Sigmoid colon (tissue), 7 donors: ENCODE measurements at places on chromosomes 7 and 10. TPM values are rescaled to one million over a fixed set of nuclear protein-coding genes. Genes with fewer than 3 reads are reported as not detected.

GRCh38 chr7:142542942-142543341 is 206.3 kb upstream of the PRSS1 start:
- no peak for DNase-seq

DNA sequence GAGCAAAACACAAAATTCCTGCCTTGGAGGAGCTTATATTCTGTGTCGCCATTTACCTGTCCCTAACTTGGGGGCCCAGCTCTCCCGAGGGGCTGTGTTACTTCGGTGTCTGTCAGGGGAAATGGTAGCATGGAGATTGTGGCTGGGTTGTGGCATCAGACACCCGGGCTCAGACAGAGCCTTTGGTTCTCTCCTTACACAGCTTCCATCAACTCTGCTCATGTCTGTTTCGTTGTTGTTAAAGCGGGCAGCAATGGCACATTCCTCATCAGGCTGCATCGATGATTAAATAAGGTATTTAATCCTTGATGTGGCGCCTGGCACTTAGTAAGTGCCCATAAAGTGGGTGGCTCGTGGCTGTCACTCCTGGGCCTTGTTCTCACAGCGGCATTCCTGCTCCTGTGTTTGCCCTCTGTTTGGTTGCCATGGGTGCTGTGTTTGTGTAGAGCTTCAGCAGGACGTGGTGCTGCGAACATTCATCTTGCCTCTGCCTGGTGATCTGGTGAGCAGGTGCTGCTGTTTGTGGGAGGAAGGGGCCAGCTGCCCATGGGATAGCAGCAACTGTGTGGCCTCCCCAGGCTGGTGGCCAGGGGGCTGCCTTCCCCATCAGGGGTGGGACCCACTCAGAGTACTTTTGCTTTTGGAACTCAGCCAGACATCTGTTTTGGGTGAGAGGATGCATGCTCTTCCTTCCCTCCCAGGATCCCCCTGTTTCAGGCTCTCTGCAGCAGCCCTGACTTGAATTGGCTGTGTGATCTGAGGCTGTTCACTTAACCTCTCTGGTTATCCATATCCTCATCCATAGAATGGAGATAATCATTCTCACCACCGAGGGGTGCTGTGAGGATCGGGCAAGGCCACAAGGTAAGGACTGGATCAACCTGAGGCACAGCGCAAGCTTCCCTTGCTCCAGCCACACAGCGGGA is 207.2 kb upstream of the SVIL start:
- peak; percentile 96 for DNase-seq

GRCh38 chr7:31763548-31763947 is 76.5 kb downstream of the PPP1R17 start:
- DNase-seq, result no peak

DNA sequence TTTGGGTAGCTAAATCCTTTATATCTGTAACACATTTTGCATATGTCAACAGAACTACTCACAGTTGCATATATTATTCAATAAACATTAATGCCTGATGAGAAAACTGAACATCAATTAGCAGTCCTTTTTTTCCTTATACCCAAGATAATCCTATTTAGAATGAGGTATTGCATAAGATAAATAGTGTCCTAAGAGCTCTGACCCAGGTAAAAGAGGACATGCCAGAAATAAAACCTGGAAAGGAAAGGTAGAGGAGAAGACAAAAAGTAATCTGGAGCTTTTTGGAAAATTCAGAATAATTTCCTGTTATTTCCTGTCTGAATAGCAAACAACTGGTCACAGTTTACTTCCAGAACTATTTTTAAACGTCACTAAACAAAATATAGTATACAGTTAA is 204.4 kb downstream of the PLXDC2 start:
- DNase-seq, result no peak

- DNase-seq, result no peak
Observed at GRCh38 chr10:81725851-81726250, 149.1 kb upstream of the NRG3 start.

DNA sequence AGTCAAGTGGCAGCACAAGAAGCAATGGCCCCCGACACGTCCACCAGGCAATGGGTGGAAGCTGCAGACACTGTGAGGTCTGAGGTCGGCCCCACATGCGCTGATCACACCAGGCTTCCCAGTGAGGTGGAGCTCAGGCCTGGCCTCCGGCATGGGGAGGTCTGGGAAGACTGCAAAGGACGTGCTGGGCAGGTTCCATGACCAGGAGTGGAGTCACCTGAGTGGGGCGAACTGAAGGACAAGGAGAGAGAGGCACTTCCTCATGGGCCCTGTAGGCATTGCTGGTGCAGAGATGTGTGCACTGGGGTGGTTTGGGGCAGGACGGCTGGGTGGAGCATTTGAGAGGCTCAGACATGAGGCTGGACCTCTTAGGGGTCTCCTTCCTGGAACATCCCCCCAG is 35.1 kb downstream of the C10orf120 start:
- DNase-seq, result no peak

DNA sequence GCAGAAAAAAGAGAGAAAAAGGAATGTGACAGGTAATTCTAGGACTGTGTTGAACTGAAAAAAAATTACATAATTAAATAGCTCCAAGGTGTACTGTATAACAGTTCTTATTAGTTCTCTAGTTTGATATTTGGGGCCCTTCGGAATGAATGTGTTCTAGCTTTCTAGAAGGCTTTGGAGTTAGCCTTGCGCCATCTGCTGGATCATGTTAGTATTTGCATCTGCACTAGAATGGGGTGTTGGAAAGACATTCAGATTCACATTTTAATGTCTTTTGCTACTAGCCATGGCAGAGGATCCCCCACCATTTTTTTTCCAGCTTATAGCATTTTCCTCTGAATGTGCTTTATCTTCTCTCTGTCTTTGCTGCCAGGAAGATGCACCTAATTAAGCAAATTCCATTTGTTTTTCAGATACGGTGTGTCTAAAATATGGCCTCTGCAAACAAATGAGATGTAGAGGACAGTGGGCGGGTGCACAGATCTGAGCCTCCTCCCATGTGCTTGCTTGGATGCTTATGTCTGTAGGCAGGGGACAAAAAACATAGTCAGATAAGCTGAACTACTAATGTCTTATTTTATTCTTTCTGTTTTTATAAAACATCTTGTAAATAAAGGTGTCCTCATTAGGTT is 238.5 kb downstream of the PHF14 start:
- DNase-seq, result peak; percentile 67

DNA sequence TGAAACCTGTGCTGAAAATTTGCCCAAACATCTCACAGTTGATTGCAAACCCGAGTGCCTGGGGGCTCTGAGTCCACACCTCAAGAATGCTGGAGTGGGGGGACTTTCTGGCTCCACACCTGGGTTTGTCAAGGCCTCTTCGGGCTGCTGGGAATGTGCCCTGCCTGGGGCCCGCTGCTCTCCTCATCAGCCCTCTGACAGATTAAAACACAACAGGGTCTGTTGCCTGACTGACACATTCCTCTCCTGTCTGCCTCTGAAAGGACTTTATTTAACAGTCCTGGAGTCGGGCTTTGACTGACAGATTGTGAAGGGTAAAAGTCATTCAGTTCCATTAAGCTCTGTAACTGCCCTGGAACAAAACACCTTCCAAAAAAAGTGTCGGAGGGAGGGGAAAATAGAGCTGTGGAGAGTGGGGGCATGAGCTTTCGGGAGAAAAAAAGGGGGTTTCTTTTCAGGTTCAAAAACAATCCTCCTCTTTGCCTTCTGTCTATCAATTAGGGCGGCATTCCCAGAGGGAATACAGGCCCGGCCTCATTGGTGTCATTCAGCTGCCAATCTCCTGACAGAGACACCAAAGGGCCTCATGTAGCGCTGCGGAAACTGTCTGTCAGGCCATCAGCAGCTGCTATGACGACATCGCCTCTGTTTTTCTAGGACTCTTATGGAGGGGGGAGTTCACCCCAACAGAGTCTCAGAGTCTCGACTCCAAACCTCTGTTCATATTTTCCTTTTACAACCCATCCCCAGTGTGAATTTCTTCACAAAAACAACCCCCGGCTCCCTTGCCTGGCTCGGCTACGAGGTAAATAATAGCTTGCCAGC is 398.8 kb upstream of the NFE2L3 start:
- DNase-seq, result no peak

DNA sequence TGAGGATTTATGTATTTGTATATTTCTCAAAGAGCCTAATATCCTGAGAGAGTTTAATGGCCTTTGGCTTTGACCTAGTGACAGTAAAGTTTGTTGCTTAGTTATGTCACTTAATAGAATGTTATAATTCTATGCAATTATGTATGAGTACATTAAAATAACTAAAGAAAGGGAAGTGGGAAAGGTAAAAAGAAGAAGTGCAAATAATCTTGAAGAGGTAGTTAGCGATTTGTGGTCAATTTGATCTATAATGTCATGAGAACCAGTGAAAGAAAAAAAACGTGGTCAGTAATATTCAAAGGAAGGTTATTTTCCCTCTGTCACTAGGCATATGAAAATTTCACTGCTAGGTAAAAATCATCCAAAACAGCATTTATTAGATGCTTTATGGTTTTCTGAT is 143.4 kb upstream of the LSM8 start:
- DNase-seq, result no peak

DNA sequence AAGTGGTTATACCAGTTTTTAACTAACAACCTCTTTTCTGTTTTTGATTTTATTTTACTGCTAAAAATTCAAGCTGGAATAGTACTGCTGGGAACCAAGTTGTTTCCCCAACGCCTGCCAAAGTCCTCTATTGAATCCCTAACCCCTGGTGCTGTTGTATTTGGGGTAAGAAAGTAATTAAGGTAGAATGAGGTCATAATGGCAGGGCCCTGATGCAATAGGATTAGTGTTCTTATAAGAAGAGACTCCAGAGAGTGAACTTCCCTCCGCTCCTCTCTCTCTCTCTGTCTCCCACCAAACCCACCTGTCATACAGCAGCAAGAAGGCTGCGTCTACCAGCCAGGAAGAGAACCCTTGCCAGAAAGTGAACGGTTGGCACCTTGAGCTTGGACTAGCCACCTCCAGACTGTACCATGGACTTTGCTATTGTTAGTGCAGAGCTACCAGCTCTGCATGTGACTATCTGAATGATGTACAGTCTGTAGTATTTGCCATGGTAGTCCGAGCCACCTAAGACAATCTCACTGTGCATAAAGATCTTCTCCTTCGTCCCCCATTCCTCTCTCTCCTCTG is 86.5 kb upstream of the KLF6 start:
- DNase-seq, result no peak

TLX1 gene
- 0.07 TPM for polyA plus RNA-seq

CFAP43 gene
- polyA plus RNA-seq, result not detected

INSYN2A gene
- 0.07 TPM for polyA plus RNA-seq

MSMB gene
- polyA plus RNA-seq, result not detected

SNCG gene
- polyA plus RNA-seq, result 11.4 TPM
